GM12892 (cell line): ENCODE measurements at places on chromosomes 11 and 22.
A peak's percentile ranks its signal among the peaks of the same experiment; 100 is the strongest.

DNA sequence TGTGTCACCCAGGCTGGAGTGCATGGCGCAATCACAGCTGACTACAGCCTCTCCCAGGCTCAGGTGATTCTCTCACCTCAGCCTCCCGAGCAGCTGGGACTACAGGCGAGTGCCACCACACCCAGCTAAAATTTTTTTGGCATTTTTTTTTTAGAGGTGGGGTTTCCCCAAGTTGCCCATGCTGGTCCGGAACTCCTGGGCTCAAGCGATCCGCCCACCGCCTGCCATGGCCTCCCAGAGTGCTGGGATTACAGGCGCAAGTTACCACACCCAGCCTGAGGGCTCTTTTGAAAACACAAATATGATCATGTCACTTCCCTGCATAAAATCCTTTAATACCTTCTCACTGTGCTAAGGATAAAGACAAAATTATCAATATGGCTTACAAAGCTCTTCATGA is 88.1 kb downstream of the MAML2 start:
- DNase-seq: no peak

DNA sequence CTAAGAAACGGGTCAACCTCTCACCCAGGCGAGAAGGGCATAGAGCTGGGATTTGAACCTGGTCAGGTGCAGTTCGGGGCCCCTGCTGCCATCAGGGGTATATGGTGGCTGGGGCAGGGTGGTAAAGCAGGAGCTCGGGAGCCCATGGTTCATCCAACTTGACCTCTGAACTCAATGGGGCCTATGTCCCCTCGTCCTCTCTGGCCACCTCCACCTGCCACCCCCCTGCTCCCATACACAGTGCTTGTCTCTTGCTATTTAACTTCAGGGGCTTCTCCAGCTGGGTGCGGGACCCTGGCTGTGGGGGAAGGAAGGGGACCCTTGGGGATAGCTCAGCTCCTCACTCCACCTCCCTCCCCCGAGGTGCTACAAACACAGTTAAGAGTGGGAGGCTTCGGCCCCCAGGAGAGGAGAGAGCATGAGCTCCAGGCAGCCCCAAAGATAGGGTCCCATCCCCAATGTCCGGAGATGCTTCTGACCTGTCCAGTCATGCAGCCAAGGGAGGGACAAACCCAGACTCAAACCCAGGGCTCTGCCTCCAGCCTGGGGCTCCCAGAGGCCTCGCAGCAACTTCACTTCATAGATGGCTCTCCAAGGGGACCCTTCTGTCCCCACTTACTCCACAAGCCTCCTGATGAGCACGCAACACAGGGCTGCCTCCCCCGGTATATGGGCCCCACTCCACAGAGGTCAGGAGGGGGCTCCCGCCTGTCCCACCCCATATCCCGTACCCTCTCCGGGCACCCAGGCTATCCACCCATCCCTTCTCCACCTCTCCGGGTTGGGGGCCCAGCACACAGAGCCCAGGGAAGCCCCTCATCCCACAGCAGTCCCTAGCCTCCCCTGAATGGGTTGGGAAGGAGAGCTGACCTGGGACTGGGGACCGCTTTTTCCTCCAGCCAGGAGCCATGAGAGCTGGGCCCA is 712 bp downstream of the IL2RB start:
- DNase-seq: no peak

GRCh38 chr22:36081023-36081431 is 52.4 kb upstream of the RBFOX2 start:
- no peak for DNase-seq

DNA sequence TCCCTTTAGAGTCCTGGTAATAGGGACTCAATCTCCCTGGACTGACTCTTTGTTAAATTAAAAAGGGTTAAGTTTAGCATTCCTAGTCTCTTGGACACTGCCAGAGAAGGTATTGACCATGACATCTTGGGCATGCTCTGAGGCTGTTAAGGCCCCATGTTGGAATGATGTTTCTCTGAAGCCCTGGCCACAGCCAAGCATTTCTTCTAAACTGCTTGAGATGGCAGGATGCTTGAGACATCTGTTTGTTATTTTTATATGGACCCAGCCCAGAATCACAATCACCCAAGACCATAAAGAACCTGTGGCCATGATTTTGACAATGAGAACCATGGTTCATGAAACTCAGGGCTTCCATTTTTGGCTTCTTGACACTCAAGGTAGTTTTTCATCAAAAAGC is 5.5 kb upstream of the ANKK1 start:
- no peak for DNase-seq

- DNase-seq: no peak
These were observed 59.2 kb downstream of the SYTL2 start for GRCh38 chr11:85751724-85752123.

DNA sequence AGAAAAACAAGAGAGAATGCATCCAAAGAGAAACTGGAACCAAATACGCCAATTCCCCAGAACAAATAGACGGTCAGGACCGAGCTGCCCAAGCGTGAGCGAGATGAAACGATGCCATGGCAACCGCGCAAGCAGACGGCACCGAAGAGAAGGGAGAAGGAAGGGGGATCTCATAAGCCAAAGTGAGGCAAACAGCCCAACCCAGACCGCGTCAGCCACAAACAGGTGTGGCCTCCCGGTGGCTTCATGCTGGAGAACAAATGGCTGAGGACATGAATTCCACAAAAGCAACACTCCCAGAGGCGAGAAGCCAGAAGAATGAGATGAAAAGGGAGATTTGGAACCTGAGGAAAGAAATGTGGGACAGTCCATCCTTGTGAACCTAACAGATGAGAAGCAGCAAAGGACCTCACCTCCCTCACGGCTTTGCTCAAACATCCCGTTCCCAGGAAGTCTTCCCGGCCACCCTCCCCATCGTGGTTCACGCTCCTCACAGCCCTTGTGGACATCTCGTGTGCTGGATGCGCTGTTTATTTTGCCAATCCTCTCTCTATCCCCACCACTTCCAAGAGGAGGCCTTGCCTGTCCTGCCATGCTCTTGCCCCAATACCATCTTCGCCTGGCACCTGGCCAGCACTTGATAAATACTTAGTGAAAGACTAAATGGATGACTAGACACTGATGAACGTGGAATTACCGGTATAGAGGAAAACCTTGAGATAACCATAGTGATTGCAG is 89.1 kb upstream of the RTL6 start:
- DNase-seq: no peak

GRCh38 chr22:38205261-38206128 is 3.7 kb downstream of the MAFF start:
- DNase-seq: no peak

DNA sequence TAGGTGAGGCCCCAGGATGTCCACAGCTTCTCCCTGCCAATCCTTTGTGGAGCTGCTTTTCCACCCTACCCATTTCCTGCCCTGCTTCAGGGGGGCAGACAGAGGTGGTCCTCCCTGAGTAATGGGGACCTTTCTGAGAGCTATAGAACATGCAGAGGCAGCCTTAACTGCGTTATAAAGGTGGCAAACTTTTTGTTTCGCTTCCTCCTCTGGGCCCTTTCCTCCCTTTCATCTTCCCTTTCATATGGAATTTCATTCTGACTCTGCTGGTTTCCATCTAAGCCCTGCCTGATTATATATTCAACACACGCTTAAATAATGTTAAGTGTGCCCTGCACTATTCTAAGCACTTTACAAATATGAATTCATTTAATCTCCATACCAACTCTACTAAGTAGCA is 169.3 kb upstream of the E2F8 start:
- DNase-seq: peak; percentile 6

- DNase-seq: no peak
These were observed 12.7 kb upstream of the CTSD start for GRCh38 chr11:1776331-1776851.

GRCh38 chr11:77090373-77091111 is 12.1 kb upstream of the OMP start:
- no peak for DNase-seq

DNA sequence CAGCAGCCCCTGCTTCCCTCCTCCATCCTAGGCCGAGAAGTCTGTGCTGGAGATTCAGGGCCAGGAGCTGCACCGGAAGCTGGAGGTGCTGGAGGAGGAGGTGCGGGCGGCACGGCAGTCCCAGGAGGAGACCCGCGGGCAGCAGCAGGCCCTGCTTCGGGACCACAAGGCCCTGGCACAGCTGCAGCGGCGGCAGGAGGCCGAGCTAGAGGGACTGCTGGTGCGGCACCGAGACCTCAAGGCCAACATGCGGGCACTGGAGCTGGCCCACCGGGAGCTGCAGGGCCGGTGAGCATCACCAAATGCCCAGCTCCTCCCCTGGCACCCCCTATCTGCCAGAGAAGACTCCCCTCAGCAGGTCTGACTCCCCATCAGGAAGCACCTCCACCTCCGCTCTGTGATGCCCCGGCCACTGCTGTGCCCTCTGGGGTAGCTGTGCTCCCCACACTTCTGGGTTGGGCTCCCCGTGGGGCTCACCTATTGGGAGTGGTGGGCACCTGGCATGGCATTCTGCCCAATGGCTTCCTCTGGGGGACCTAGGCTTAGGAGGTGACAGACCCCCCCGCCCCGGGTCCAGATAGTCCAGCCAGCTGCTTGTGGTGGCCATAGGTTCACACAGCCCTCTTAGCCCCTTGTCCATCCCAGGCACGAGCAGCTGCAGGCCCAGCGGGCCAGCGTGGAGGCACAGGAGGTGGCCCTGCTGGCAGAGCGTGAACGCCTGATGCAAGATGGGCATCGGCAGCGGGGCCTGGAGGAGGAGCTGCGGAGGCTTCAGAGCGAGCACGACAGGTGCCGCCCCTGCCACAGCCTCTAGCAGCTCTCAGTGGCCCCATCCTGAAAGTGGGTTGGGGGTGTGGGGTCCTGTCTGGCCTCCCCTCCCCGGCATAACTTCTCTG is 6.6 kb upstream of the RPS6KA4 start:
- DNase-seq: no peak
